Keratinocyte (primary cell): ENCODE measurements at places on chromosomes 16 and 17. TPM values are rescaled to one million over a fixed set of nuclear protein-coding genes. Genes with fewer than 3 reads are reported as not detected.
A peak's percentile ranks its signal among the peaks of the same experiment; 100 is the strongest.

DNA sequence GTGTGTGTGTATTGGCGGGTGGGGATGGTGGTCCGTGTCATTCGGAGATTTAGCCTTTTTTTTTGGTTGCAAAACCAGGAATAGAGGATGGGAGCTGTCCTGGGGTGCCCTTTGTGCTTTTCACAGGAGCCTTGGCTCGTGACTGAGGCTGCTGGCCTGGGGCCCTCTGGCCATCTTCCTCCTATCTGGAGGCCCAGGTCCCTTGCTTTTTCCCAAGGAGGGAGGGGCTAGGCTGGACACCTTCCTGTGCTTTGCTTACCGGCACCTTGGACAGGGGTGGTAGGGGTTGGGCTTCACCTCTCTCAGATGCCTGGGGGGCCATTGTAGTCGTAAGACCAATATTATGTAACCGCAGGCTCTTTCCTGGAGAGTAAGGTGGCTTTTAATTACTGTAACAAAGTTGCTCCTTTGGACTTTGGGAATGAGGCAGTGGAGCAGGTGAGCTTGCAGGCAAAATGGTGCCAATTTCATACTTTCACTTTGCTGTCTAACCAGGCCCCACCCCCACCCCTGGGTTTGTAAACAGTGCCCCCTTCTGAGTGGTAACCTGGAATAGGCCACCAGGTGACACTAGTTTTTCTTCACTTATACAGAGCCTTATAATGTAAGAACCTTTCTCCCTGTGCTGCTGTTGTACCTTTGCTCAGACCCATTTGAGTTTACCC is 1.2 kb downstream of the DYNLL2 start:
- no peak for DNase-seq

C16orf96 gene
- not detected in 3 replicates for polyA plus RNA-seq

GRCh38 chr16:23132775-23133463 is 16.3 kb downstream of the USP31 start:
- no peak for DNase-seq

DNA sequence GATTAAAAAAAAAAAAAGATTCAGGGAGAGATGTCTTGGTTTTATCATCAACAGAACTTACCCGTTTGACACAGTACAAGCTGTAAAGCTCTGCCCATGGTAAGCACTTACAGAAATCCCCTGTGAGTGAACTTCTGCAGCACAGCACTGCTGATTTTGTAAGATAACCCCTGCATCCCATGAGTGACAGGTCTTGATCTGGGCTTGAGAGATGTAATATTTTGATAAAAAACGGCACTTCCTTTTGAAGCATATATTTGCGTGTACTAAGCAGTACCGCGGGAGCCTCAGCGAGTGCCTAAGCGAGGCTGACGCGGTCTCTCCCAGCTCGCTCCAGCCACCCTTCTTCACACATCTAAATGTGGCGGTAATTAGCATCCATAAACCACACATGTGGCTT is 50.5 kb downstream of the IKZF3 start:
- no peak for DNase-seq

GRCh38 chr17:76265624-76266243 is 586 bp downstream of the UBALD2 start:
- DNase-seq, result no peak

GRCh38 chr16:81597079-81597658 is 152.6 kb downstream of the CMIP start:
- DNase-seq, result no peak

UBE2I gene
- polyA plus RNA-seq, result 72.8 to 157 TPM (median 139 TPM) in 3 replicates

- DNase-seq, result no peak
Observed at GRCh38 chr17:7676533-7676932, 10.8 kb downstream of the TP53 start.

DNA sequence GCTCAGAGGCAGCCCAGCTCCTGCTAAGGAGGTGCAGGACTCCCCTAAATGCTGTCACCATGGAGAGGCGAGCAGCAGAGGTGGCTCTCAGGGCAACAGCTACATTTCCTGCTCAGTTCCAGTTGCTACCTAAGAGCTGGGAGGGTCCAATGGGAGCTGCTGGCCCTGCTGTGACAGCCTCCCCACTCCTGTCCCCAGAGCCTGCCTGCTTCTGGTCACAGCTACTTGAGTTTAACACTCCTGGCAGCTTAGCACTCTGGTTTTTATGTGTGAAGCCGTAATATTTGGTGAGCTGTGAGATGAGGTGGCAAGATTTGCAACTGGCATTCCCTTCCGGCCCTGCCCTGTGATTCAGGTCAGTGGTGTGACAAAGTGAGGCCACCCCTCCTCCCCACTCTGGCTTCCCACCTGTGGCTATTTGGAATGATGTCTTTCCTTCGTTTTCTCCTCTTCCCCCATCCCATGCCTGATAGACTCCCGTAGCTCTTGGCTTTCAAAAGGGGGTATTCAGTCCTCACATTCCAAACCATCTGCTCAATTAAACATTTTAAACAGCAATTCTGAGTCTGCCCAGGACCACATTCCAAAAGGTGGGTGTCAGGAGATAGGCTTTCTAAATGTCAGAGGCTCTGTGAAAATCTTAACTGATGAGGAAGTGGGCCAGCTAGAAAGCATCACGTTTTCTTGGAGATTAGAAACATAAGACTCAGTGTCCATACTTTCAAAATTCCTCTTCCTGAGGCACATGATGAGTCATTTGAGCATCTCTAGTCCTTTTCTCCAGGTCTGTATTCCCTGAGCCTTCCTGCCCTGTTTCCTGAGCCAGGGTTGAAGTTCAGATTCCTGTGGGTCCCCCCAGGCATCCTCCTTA is 42.6 kb upstream of the SKAP1 start:
- DNase-seq, result peak; percentile 80

NKD1 gene
- polyA plus RNA-seq, result 0.54 to 0.62 TPM (median 0.57 TPM) in 3 replicates

GRCh38 chr17:19991252-19991885 is 13.7 kb upstream of the AKAP10 start:
- DNase-seq, result no peak

- no peak for DNase-seq
Observed at GRCh38 chr17:46205975-46206374, 12.7 kb upstream of the KANSL1 start.

GRCh38 chr16:79601931-79602627 is 1.5 kb upstream of the MAF start:
- DNase-seq, result no peak

DNA sequence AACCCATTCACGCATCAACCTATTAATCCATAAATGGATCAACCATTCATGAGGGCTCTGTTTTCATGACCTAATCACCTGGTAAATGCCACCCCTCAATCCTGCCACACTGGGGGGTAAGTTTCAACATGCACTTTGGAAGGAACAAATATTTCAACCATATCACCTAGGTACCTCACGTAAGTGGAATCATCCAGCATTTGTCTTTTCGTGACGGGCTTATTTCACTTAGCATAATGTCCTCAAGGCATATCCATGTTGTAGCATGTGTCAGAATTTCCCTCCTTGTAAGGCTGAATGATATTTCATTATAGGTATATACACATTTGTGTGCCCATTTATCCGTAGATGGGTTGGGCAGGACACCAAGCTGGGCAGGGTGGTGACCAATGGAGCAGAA is 35.6 kb downstream of the ANKRD40 start:
- DNase-seq, result no peak

SKAP1 gene
- polyA plus RNA-seq, result 0.09 TPM in 1 of 3 replicates, not detected in the others

KRTAP9-8 gene
- not detected in 3 replicates for polyA plus RNA-seq

ZFP3 gene
- 1.6 to 4.3 TPM (median 3.0 TPM) in 3 replicates for polyA plus RNA-seq

GRCh38 chr17:3914312-3914670 is 2.0 kb downstream of the P2RX1 start:
- no peak for DNase-seq

DNA sequence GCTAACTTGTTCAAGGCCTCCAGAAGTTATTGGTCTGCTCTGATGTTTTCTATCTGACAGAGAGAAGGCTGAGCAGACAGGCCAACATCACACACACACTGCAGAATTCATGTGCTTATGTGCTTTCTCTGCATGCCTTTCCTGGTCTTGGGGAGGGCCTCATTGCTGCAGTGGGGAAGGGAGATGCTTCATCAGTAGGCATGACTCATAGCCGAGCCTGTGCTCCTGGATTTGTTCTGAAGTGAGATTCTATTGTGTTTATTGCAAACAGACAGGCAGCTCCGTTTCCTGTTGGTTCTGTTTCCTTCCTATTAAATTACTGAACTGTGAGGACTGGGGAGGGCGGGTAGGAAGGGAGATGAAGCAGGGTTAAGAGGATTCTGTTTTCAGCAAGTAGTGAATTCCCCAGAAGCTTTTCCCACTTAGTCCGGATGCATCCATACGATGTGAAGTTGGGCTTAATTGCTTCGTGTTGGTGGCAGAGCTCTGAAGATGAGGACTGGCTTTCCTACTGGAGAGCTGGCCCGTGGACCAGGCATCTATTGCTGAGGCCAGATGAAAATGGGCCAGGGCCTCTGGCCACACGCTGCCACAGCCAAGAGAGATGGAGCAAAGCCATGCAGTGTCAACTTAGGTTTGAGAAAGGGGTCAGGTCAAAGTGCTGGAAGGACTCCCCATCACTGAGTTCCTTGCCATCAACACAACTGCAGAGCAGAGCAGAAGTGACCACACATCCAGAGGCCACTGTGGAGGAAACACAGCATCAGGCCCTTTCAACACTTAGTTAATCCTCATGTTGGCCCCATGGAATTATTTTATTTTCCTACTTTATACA is 179.3 kb downstream of the UTP18 start:
- no peak for DNase-seq

GRCh38 chr16:65619606-65620005 is 497.7 kb upstream of the CDH11 start:
- no peak for DNase-seq

- no peak for DNase-seq
Observed at GRCh38 chr16:70662991-70663523, 16.7 kb downstream of the IL34 start.

DNA sequence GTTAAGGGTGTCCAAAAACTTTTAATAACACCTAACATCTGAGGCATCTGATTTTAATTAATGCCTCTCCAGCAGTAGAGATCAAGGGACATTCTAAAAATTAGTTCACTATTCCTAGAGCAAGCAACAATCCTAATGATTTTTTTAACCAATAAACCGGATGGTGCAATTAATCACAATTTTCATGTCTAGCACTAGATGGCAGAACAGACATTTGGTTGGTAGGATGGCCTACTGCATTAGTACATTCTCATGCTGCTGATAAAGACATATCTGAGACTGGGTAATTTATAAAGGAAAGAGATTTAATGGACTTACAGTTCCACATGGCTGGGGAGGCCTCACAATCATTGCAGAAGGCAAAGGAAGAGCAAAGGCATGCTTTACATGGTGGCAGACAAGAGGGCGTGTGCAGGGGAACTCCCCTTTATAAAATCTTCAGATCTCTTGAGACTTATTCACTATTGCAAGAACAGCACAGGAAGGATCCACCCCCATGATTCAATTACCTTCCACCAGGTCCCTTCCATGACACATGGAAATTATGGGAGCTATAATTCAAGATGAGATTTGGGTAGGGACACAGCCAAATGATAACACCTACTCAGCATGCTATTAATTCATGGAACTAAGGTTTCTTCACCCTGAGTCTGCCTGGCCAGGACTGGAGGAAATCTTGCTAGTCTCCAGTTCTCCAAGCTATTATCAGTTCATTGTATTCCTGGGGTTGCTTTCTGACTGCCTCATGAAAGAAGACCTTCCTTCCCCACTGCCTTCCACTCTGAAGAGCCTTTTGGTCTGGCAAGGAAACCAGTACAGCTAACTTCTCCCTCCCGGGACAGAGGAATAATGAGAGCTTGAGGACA is 24.8 kb downstream of the HS3ST3A1 start:
- no peak for DNase-seq

TMUB2 gene
- 25.5 to 38.5 TPM (median 27.1 TPM) in 3 replicates for polyA plus RNA-seq

CDK5R1 gene
- polyA plus RNA-seq, result 2.4 to 4.9 TPM (median 2.9 TPM) in 3 replicates

GRCh38 chr17:8294814-8295316 is 335 bp downstream of the SLC25A35 start:
- DNase-seq, result no peak

SECTM1 gene
- 1.7 to 2.2 TPM (median 2.0 TPM) in 3 replicates for polyA plus RNA-seq

SLC6A4 gene
- polyA plus RNA-seq, result 0.01 TPM in 1 of 3 replicates, not detected in the others

GRCh38 chr16:20901436-20902112 is 1.0 kb downstream of the LYRM1 start:
- DNase-seq, result no peak

DNA sequence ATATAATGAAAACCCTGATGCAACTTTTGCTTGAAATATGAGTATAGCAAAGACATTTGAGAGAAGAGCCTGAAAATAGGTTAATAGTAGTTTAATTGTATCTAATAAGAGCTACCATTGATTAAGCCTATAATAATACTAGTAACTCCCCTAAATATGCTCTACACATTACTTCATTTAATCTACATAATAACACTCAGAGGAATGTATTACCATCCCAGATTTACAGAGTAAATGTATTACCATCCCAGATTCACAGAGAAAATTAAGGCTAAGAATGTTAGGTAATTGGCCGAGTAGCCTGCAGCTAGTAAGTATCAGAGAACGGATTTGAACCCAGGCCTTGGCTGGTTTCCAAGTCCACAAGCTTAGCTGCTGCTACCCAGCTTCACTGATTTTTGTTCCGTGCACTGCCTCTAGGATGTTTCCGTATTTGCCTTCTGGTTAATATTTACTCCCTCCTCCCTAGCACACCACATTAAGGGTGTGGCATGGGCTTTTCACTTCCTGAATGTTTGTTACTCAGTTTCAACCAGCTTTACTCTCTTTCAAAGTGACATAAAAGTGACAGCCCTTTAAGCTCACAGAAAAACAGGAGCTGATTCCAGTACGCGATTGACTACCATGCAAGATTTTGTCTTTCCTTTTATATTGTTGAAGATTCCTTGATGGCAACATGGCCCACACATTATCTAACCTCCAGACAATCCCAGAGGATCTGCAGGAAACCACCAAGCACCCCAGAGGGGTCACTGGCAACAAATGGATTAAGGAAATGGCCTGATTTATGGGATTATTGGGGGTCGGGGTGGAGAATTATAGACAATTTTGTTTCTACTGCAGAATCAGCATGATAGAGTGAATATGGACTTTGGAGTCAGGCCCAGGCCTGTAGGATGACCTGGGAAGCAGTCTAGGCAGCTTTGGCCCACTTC is 26.7 kb upstream of the TOX3 start:
- no peak for DNase-seq

OR1F1 gene
- 0.51 to 0.89 TPM (median 0.58 TPM) in 3 replicates for polyA plus RNA-seq

CYB5B gene
- 204 to 287 TPM (median 246 TPM) in 3 replicates for polyA plus RNA-seq

TPSG1 gene
- polyA plus RNA-seq, result not detected in 3 replicates

CDK10 gene
- 30.6 to 40.1 TPM (median 37.0 TPM) in 3 replicates for polyA plus RNA-seq

TMED6 gene
- 0.09 to 0.22 TPM in 2 of 3 replicates, not detected in the other for polyA plus RNA-seq

DNA sequence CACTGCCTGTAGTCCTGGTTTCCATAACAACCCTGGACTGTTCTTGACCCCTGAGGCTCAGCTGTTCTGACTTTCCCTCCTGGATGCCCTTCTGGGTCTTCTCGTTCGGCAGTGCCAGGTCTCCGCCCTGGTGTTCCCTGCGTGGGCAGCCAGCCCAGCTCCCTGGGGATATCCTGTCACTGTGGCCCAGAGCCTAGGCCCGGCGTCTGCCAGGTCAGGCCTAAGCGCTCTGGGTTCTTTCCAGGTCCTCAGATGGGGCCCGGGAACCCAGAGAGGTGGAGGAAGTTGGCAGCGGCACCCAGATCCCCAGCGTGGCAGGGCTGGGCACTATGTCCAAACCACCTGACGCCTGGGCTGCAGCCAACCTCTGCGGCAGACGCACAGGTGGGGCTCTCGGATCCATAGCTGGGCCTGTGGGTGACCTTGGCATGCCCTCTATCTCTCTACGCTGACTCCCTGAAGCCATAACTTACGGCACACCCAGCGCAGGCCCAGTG is 12.5 kb upstream of the ATP2A3 start:
- DNase-seq, result no peak

KRT16 gene
- polyA plus RNA-seq, result 1,163 to 4,746 TPM (median 1,851 TPM) in 3 replicates
